ENCODE measurements at places on chromosomes 5 and 9.

- no peak for DNase-seq
Measured at GRCh38 chr5:174734571-174735497, 10.5 kb downstream of the MSX2 start.

DNA sequence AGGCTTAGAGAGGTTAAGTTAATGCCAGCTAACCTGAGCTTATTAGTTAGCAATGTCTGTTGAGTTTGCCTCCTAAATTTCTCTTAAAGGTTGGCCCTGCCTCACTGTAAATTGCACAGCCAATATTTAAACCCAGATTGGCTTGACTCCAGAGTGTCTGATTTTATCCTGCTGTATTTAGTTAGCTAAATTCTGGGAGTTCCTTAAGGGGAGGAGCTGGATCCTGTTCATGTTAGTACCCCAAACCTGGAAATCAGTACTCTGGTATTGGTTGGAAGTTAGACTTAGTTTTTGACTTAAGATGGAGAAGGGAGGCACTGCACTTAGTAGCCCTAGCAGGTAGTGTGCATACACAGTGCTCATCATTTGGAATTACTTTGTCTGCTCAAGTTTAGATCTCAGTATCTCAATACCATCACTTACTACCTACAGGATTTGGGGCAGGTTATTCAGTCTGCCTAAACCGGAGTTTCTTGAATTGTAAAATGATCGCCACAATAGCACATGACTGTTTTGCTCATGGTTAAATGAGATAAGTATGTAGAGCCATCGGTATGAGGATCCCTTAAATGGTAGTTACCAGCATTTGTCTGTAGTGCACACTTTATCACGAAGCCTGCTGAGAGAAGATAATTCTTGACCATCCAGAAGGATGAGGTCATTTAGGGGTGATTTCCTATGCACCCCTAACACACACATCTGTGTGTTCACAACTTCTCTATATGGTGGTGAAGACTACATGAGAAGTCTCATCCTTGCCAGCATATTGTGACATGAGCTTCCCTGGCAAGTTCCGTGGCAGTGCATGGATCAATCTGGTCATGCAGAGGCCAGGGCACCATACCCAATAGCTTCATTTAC, 264.8 kb upstream of the TRIM32 start:
- DNase-seq = no peak

DNA sequence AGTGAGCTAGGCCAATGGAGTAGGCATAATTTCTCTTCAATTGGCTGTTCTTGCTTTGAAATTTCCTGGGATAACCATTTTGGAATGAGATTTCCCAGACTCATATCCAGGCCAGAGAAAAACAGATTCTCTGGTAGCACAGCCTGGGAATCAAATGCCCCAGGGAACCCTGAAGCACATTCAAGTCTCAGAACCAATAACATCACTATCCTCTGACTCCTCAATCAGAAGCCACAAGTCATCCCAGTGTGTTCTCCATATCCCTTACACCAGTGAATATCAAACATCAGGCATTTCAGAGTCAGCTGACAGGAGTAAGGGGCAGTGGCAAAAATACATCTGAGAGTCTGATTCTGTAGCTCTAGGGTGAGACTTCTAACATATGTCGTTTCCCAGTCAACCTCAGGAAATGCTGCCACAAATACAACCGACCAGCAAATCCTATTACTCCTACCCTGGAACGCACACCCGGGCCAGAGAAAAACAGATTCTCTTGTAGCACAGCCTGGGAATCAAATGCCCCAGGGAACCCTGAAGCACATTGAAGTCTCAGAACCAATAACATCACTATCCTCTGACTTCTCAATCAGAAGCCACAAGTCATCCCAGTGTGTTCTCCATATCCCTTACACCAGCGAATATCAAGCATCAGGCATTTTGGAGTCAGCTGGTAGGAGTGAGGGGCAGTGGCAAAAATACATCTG, 537.7 kb upstream of the NMUR2 start:
- DNase-seq = no peak

- DNase-seq = no peak
Measured at GRCh38 chr5:144102361-144102760, 68.1 kb downstream of the YIPF5 start.

- DNase-seq = no peak
Measured at GRCh38 chr5:37570597-37570996, 191.5 kb downstream of the WDR70 start.

DNA sequence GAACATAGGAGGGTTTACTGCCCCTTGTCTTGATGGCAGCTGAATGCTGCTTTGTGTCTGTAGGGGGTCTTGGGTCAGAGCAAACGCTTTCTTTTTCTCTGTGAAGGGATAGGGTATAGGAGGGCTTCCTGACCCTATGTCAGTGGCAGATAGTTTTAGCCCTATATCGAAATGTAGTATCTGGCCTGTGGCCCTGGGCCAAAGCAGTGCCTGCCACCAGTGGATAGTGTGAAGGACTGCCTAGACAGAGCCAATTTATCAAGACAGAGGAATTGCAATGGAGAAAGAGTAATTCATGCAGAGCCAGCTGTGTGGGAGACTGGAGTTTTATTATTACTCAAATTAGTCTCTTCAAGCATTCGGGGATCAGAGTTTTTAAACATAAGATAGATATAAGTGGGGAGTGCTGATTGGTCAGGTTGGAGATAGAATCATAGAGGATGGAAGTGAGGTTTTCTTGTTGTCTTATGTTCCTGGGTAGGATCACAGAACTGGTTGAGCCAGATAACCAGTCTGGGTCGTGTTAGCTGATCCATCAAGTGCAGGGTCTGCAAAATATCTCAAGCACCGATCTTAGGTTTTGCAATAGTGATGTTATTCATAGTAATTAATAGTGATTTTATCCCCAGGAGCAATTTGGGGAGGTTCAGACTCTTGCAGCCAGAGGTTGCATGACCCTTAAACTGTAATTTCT, 178.5 kb downstream of the GDNF start:
- no peak for DNase-seq

GRCh38 chr5:17206021-17206420, 11.4 kb upstream of the BASP1 start:
- no peak for DNase-seq

DNA sequence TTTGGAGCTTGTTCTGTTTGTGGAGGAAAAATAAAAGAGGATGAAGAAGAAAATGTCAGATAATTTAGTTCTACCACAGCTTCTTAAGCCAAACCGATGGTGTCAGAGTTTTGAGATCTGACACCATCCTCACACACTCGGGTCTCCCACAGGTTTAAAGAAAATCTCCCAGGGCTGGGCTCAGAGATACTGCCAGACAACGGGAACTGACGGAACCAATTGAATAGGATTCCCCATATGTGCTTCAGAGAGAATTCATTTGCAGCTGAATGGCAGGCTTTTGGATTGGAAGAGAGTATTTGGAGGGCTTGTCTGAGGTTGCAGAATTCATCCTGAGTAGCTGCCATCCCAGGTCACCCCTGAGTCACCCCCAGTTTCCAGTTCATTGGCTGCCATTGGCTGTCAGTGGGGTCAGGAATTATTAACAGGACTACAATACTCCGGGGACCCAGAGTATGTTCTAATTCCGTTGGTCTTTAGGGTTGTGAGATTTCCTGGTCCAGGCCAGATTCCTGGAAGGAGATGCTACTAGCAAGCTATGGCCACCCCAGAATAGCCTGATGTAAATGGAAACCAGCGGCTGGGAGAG, 131.3 kb downstream of the PDZD2 start:
- DNase-seq = no peak

DNA sequence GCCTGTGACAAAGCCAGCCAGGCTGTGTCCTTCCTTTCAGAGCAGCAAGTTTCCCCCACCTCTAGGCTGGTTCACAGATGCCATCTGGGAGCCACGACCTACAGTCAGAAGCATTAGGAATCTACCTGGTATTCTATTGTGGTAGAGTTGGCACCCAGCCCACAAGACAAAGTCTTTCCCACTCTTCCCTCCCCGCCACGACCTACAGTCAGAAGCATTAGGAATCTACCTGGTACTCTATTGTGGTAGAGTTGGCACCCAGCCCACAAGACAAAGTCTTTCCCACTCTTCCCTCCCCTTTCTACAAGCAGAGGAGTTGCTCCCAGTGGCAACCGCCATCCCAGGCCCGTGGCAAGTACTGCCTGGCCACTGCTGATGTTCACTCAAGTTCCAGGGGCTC, 157.8 kb upstream of the TNC start:
- DNase-seq = no peak

DNA sequence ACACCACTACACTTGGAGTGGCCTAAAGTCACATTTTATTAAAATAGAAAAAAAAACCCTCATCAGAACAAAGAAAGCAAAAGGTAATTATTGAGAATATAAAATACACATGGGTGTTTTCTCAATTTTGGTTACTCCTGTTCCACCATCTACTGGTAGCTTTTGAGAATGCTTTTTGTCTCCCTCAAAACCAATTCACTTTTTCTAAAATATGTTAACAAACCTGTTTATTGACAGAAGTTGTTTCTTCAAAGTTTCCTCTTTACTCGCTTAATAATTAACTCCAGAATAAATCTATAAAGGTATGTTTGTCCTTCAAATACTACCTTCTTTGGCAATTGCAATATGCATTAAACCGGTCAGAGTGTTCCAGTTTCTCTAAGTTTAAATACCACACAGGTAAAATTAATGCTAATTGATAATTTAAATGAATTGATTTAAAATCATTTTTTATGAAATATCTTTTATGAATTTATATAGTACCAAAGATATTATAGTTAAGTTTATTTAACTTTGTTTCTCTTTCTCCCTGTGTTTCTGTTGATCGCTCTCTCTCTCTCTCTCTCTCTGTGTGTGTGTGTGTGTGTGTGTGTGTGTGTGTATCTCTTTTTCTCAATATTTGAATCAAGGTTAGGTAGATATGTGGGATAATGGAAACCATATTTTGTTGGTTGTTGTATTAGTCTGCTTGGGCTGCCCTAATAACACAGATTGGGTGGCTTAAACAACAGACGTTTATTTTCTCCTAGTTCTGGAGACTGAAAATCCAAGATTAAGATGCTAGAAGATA, 487.4 kb downstream of the PRDM9 start:
- no peak for DNase-seq

DNA sequence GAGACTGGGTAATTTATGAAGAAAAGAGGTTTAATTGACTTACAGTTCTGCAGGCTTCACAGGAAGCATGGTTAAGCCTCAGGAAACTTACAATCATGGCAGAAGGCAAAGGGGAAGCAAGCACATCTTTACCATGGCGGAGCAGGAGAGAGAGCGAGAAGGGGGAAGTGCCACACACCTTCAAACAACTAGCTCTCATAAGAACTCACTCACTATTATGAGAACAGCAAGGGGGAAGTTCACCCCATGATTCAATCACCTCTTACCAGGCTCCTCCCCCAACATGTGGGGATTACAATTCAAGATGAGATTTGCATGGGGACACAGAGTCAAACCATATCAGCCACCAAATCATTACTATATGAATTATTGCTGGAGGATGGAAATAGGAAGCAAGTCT, 30.3 kb upstream of the STX17 start:
- DNase-seq = no peak

DNA sequence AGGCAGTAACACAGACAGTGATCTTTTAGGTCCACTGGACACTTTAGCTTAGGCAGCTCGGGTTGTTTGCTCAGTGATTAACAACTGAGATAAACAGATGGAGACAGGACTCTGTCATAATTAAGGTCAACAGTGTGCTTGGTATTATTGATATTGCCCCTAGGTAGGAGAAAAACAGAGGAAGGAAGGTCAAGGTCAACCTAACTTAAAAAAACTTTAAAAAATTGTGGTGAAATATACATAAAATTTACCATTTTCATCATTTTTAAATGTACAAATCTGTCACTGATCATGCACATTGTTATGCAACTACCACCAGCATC, 2.1 kb upstream of the HSPA4 start:
- DNase-seq = no peak

- peak; percentile 61 for DNase-seq
Measured at GRCh38 chr5:30502277-30502676, 691.2 kb upstream of the CDH6 start.

DNA sequence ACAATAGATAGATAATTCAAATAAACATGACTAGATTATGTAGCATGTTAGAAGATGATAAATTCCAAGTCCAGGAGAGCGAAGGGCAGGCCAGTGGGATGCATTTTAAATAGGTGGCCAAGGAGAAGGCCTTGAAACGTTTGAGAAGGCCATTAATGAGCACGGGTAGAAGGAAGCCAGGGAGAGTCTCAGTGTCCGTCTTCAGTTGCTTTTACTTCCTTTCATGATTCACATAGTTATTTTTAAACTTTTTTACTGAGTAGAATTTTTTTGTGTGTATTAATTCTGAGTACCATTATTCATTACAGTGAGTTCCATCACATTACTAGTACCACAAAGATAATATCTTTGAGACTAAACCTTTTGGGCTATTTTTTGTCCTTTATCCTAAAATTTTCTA, 259.2 kb downstream of the ARRDC3 start:
- no peak for DNase-seq

GRCh38 chr5:149912226-149912871, 32.2 kb downstream of the PDE6A start:
- no peak for DNase-seq

GRCh38 chr9:114049441-114050225, 28.5 kb downstream of the AMBP start:
- no peak for DNase-seq

DNA sequence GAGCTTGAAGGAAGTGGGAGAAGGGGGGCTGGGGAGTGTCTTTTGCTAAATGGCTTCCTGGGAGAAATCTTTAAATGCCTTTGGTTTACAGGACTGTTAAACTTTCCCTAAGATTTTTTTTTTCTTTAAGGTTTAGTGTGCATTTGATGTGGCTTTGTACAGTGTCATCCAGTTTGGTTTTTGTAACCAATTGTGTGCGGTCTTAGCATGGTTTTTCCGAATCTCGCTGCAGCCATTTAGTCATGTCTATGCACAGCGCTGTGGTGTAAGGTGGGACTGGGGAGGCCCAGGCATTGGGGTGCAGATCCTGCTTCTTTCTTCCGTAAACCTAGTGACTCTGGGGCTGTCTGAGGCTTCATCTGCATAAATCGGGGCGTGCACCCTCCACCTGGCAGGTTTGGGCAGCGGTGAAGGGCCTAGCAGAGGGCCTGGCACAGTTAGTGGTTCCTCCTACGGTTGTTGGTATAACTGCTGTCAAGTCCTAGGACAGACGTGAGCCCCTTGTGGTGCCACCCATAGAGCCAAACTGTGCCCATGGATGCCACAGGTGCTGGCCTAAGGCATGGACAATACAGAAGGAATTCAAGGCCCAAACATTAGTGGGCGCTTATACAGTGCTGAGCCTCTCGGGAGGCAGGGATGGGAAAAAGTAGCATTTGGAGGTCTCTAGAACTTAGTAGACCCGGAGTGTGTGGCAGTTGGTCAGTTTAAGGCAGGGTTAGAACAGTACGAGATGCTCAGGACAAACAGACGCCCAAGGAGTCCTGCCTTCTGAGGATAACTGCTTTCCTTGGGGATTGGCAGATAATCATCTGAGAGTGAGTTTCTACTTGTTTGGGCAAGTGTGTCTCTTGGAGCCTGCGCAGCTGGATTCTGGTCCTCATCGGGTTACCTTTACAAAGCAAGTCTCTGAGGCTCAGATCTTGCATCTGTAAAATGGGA, 1.5 kb downstream of the PRRC2B start:
- DNase-seq = no peak

GRCh38 chr9:99167694-99168093, 54.0 kb downstream of the ALG2 start:
- DNase-seq = no peak

All from non-pigmented ciliary epithelial cell (primary cell).